ENCODE measurements at places on chromosomes 16 and 17. TPM values are rescaled to one million over a fixed set of nuclear protein-coding genes. Genes with fewer than 3 reads are reported as not detected.

The PALB2 gene
- total RNA-seq, result 19.3 TPM

DNA sequence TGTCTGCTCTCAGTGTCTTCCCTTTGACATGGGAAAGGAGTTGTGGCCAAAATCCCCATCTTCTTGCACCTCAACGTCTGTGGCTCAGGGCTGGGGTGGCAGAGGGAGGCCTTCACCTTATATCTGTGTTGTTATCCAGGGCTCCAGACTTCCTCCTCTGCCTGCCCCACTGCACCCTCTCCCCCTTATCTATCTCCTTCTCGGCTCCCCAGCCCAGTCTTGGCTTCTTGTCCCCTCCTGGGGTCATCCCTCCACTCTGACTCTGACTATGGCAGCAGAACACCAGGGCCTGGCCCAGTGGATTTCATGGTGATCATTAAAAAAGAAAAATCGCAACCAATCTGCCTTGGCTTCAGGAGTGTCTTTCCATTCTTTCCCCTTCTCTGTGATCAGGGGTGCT is 918 bp upstream of the MRM1 start:
- DNase-seq, result peak; percentile 50

- DNase-seq, result no peak
Observed at GRCh38 chr17:4100883-4101756, 41.7 kb downstream of the ZZEF1 start.

The AIPL1 gene
- not detected for total RNA-seq

Measured in type B pancreatic cell (in vitro differentiated cells).